ENCODE measurements at places on chromosomes 1 and 21.
A peak's percentile ranks its signal among the peaks of the same experiment; 100 is the strongest.

DNA sequence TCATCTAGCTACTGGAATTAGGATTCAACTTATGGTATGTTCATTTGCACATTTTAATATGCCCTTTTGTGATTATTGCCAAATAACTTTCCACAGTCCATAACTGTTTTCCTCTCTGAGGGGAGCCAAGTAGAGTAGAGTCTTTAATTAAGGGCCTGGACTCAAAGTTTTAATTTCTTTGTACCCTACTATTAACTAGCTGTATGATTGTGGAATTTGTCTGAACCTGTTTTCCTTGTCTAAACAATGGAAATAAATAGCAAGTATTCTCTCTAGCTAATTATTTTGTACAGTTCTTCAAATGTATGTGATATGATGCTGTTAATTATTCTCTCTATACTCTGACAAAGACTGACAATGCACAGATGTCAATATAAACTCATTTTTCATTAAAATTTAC lies 24.0 kb upstream of the SLC30A10 start:
- no peak for DNase-seq

- no peak for DNase-seq
Observed at GRCh38 chr1:54517496-54517895, 30.5 kb upstream of the ACOT11 start.

- no peak for DNase-seq
Observed at GRCh38 chr1:161261261-161262235, 3.0 kb downstream of the PCP4L1 start.

GRCh38 chr1:115218034-115218405 lies 120.0 kb downstream of the NGF start:
- DNase-seq, result no peak

GRCh38 chr1:58687516-58687915 lies 12.3 kb downstream of the MYSM1 start:
- no peak for DNase-seq

GRCh38 chr1:114723457-114723856 lies 6.9 kb upstream of the NRAS start:
- DNase-seq, result no peak

- DNase-seq, result no peak
Observed at GRCh38 chr1:244311784-244312532, 139.8 kb downstream of the ADSS2 start.

DNA sequence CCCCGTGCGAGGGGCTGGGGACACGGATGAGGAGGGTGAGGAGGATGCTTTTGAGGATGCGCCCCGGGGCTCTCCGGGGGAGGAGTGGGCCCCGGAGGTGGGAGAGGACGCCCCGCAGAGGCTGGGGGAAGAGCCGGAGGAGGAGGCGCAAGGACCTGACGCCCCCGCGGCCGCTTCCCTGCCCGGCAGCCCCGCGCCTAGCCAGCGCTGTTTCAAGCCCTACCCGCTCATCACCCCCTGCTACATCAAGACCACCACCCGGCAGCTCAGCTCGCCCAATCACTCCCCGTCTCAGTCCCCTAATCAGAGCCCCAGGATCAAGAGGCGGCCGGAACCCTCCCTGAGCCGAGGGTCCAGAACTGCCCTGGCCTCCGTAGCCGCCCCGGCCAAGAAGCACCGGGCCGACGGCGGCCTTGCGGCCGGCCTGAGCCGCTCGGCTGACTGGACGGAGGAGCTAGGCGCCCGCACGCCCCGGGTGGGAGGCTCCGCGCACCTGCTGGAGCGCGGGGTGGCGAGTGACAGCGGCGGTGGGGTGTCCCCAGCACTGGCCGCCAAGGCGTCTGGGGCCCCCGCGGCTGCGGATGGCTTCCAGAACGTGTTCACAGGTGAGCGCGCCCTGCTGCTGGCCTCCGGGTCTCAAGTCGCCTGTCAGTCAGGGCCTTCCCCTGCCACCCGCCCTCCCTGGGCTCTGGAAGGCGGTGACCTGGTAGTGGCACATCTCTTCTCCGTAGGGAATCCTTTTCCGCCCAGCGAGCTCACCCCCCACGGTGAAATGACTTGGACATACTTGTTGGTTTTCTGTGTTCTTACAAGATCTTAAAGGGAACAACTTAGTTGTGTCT lies 1.7 kb downstream of the FMN2 start:
- no peak for DNase-seq

GRCh38 chr1:171139890-171140289 lies 45.2 kb upstream of the FMO2 start:
- DNase-seq, result no peak

- DNase-seq, result no peak
Observed at GRCh38 chr1:50976111-50976889, 6.3 kb downstream of the CDKN2C start.

DNA sequence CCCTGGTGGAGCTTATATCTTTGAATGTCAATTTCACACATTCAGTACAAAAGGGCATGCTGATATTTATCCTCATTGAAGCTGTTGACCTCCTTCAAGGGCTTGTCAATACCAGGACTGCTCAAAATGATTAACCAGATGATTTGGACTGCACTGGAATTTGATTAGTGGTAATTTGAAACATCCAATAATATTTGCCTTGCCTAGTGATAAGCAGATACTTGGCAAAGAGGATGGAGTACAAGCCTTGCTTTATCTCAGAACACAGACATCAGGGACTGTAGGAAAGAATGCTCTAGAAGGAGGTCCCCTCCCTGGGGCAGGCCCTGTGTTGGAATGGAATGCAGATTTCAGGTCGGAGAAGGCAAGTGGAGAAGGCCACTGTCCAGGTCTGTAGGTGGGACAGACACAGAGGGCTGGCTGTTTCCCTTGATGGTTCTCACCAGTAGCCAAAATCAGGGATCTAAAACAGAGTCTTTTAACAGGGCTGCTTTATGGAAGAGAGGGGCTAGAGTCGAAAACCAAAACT lies 64.8 kb upstream of the ZNF648 start:
- DNase-seq, result no peak

GRCh38 chr1:78911956-78912880 lies 94.3 kb downstream of the ADGRL4 start:
- DNase-seq, result no peak

DNA sequence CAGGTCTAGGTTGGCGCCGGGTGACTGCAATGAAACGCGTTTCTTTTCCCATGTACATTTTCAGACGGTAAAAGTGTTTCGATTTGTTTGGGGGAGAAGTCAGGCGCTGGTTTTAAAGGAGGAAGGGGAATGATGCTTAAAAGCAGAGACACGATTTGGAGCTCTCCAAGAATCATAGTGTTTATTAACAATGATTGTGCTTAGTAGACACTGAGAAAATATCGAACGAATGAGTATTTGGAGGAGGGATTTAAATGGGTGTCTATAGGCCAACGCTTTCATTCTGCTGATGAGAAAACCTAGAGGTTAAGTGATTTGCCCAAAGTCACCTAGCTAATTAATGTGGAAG lies 36.9 kb upstream of the JAK1 start:
- no peak for DNase-seq

DNA sequence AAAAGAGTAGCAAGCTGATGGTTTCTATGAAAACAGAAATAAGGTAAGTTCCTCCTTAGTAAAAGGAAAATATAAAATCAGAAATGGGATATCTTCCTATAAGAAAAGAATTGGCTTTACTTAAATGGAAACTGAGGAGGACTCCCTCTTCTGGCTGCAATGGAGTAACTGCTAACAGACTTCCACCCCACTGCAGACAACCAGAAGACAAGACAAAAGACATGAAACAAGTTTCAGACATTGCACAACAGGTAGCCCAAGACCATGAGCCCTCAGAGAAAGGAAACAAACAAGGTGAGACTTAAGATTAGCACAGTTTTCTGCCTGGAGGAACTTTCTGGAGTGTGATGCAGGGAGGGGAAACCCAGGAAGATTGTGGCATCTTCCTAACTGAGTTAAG lies 17.0 kb upstream of the OLFML2B start:
- DNase-seq, result peak; percentile 3

Measured in CD4-positive, alpha-beta T cell treated with Interleukin-10 for 1 hour (primary cell).